ENCODE measurements at places on chromosomes 3 and 15. TPM values are rescaled to one million over a fixed set of nuclear protein-coding genes. Genes with fewer than 3 reads are reported as not detected.

The REC114 gene
- not detected for total RNA-seq

The IFT57 gene
- 20.1 TPM for total RNA-seq

The GOLGA6L7 gene
- not detected for total RNA-seq

The LTK gene
- 0.24 TPM for total RNA-seq

The FAM107A gene
- total RNA-seq, result 74.4 TPM

The LRRN1 gene
- total RNA-seq, result not detected
